ENCODE measurements at places on chromosomes 5 and 9.

GRCh38 chr5:168329302-168329701, 37.9 kb downstream of the WWC1 start:
- DNase-seq: no peak

DNA sequence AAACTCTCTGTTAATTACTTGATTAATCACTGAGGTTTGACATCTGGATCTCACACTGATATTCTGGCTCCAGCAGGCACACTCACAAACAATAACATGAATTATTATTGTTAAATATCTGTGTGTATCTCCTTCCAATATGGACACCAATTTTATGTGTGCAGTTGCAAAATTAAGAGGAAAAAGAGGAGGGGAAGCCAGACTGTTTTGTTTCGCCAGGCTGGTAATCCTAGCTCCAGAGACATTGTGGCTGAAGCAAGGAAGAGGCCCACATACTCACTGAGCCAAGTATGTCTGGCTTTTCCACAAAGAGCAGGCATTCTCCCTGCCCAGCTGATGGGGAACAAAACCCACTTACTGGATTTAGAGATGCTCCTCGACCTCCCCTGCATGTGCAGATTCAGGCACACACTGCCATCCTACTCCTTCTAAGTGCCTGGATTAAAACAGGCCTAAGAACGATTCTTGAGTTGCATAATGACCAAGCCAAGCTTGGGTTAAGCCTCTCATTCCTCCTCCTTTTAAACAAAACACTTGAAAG, 181.9 kb downstream of the ESM1 start:
- DNase-seq: no peak

GRCh38 chr5:140243706-140244250, 59.1 kb downstream of the PFDN1 start:
- no peak for DNase-seq

GRCh38 chr5:150600616-150601490, 39.6 kb upstream of the SYNPO start:
- no peak for DNase-seq

Measured in stimulated activated CD4-positive, alpha-beta T cell treated with anti-CD3 and anti-CD28 coated beads, Interleukin-1b, Interleukin-23, amount 100 ng/mL, for 1 hour (primary cell).